ENCODE measurements at places on chromosomes 6 and 20.

- DNase-seq: no peak
Measured at GRCh38 chr6:20919677-20920385, 385.6 kb downstream of the CDKAL1 start.

- no peak for DNase-seq
Measured at GRCh38 chr20:4147319-4147718, 132.0 kb upstream of the RNF24 start.

DNA sequence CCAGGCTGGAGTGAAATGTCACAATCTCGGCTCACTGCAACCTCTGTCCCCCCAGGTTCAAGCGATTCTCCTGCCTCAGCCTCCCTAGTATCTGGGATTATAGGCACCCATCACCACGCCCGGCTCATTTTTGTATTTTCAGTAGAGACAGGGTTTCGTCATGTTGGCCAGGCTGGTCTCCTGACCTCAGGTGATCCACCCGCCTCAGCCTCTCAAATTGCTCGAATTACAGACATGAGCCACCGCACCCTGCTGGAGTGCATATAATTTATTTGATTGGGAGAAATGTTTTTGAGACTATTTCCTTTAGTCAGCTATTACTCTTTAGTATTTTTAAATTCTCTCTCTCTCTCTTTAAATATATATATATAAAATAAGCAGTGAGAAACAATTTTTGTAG lies 29.8 kb downstream of the FAM83B start:
- no peak for DNase-seq

GRCh38 chr6:55184782-55185530 lies 10.6 kb downstream of the HCRTR2 start:
- DNase-seq: no peak

GRCh38 chr6:143158113-143158581 lies 97.5 kb downstream of the AIG1 start:
- DNase-seq: no peak

DNA sequence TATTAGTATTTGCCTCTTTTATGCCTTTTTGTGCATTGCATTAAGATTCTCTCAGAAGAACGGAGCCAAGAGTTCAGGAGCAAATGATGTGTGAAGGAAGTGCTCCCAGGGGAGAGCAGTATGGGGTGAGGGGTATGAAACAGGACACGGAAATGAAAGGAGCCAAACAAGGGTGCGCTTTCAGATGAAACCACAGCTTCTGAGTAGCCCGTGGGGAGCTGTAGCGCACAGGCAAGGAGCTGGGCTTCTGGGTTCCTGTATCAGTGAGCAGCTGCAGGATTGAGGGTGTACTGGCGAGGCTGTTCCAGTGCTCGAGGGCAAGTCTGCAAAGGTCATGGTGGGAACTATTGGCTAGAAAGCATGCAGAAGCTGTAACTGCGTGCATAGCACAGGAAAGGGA lies 25.4 kb downstream of the ANKEF1 start:
- no peak for DNase-seq

GRCh38 chr20:39660226-39660625 lies 698.1 kb downstream of the DHX35 start:
- DNase-seq: no peak

DNA sequence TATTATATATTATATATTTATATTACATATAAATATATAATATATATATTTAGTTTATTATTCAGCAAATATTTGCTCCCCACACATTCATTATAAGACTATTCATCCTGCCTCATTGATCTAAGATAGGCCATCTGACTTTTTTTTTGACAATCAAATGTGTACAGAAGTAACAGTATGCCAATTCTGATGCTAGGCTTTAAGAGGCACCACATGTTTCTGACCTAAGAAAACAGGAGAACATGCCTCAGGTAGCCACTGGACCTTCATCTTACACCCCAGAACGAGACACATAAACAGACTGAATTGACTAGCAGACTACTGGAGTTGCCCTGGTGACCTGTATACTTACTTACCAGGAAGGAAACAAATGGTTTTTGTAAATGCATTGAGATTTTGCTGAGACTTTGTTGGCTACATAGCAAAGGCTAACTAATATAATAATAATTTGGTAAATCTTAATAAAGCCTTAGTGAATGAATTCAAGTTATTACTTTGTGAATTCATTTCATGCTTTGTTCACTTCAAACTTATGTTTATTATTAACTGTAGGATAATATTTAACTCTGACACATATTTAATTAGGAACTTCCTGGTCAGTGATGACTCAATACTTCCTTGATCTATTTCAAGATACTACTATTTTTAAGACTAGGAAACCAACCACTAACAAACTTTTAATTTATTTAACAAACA lies 13.4 kb upstream of the MYO6 start:
- DNase-seq: no peak

DNA sequence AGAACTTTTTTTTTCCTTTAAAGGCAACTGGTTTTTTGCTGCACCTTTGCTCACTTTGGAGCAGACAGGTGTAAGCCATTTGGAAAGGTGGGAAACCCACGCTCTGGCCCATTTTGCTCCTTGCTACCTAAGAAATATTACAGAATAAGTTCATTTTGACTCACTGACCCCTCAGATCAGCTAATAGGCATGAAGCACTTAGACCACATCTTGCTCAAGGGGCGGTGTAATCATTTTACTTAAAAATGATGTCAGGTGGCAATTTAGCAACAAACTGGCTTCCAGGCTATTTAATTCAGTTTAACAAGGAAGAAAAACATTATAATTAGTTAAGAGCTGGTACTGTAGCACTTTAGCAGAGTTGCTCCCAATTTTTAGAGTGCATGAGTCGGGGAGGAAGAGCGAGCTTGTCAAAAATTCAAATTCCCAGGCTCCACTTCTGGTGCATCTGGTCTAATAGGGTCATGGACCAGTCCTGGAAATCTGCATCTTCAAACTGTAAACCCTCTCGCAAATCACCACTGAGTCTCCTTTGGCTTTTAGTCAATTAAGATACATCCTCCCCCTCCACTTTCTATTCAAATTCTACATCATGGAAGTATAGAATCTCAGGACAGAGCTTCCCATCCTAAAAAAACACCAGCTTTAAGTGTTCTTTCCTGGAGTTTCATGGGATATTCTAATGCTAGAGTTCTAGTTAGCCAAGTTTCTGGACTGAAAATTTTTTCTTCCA lies 38.2 kb downstream of the JAG1 start:
- DNase-seq: no peak
